ENCODE measurements at places on chromosomes 2 and 18. TPM values are rescaled to one million over a fixed set of nuclear protein-coding genes. Genes with fewer than 3 reads are reported as not detected.

DNA sequence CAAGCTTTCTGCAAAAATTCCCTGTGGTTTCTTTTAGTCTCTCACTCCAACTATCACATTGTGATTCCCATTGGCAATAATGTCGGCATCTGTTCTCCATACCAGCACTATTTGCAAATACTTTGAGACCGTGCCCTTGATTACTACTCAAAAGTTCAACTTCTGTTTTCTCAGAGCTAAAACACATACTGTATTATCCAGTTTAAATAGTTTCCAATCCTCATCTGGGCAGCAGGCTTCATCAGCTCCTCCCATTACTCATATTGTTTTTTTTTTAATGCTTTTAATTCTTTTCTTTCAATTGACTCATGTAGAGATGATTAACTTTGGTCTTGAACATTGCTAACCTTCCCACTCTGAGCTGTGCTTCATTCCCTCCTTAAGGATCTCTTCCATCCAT is 135.8 kb downstream of the METTL8 start:
- no peaks in the 10 kb centered on the region for H3K27me3 ChIP-seq
- no peak overlapping the region for H3K4me3 ChIP-seq
- no peak overlapping the region for H3K27ac ChIP-seq
- H3K36me3 ChIP-seq = no peaks in the 10 kb centered on the region

GRCh38 chr2:138626148-138626547 is 124.6 kb downstream of the SPOPL start:
- H3K27ac ChIP-seq = no peak overlapping the region
- peaks cover 4% of the 10 kb centered on the region for H3K27me3 ChIP-seq
- H3K36me3 ChIP-seq = no peaks in the 10 kb centered on the region
- H3K4me1 ChIP-seq = no peaks in the 10 kb centered on the region
- DNase-seq = no peak

The DSEL gene
- total RNA-seq = 132 TPM

The C1QL2 gene
- not detected for total RNA-seq

Measured in GM23248 (cell line).